ENCODE measurements at places on chromosomes 2 and 18.

GRCh38 chr18:286515-287310, 18.9 kb upstream of the THOC1 start:
- DNase-seq: no peak

DNA sequence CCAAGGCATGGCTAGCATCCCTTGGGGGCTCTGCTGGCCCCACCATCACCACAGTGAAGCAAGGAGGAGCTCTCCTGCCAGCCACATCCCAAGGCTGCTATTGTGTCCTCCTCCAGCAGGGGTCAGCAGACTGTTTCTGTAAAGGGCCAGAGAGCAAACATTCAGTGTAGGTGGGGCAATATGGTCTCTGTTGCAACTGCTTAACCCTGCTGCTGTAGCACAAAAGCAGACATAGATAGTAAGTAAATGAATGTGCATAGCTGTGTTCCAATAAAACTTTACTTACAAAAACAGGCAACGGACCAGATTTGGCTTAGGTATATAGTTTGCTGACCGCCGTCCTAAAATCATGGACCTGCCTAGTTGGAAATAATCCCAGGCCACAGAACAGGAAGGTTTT, 36.4 kb upstream of the ZBTB7C start:
- DNase-seq: peak; percentile 47

- no peak for DNase-seq
Observed at GRCh38 chr2:210392469-210392881, 77.5 kb upstream of the MYL1 start.

GRCh38 chr18:74731097-74731496, 133.4 kb downstream of the ZNF407 start:
- DNase-seq: no peak

GRCh38 chr2:11310212-11310611, 34.2 kb downstream of the ROCK2 start:
- no peak for DNase-seq

- no peak for DNase-seq
Observed at GRCh38 chr2:27489118-27489497, 435 bp downstream of the IFT172 start.

DNA sequence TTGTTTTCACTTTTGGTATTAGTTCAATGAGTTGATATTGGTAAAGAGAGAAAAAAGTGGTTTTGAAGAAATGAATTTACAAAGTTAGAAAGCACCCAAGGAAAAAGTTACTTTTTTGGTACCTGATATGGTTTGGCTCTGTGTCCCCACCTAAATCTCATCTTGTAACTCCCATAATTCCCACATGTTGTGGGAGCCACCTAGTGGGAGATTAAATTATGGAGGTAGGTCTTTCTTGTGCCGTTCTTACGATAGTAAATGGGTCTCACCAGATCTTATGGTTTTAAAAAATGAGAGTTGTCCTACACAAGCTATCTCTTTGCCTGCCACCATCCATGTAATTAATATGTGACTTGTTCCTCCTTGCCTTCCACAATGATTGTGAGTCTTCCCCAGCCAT, 965.6 kb upstream of the NRXN1 start:
- no peak for DNase-seq

DNA sequence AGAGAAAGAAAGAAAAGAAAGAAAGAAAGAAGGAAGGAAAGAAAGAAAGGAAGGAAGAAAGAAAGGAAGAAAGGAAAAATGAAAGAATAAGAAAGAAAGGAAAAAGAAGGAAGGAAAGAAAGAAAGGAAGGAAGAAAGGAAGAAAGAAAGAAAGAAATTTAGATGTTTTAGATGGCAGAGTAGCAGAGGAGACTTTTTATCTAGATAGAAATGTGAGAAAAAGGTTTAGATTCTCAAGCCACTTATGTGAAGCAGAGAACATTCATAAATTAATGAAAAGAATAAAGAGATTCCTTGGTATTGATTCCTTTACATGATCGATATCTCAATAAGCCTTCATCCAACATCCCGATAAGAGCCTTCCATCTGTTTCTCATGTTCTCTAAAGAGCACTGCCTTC, 513.5 kb downstream of the CNTNAP5 start:
- no peak for DNase-seq

DNA sequence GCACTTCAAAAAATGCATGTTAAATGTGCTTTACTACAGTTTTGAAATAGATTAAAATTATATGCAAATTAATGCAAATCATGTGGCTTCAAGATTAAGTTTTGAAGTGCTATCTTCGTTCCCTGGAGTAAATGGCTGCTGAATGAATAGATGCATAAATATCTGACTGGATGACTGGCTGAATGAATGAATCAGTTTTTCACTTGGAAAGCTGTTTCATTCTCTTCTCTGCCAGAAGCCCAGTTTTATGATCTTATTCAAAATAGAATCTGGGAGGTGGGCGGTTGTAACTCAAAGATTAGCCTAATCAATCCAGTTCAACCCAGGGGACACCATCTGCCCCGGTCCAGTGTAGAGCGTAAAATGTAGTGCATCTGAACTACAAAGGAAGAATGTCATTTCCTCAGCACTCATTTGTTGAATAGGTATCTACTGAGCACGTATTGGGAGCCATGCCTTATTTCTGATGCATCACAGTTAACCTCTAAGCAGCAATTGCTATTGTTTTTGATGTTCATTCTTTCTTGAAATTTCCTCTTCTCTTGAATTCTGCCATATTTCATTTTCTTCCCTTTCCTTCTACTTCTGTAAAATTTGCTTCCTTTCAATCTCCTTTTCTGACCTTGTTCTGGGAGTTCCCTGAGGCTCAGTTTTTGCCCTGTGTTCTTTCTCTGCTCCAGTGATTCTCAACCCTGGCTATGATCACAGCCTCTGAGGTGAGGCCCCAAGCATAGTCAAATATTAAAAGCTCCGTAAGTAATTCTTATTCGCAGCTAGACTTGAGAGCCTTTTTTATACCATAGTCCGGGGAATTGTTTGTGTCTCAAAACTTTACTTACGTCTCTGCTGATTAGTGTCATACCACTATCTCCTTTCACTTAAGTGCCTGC, 282.7 kb downstream of the PARD3B start:
- no peak for DNase-seq

Data from stimulated activated CD8-positive, alpha-beta memory T cell treated with anti-CD3 and anti-CD28 coated beads, Interleukin-7, amount 100 ng/mL, for 4 hours (primary cell).